8988T (cell line): ENCODE measurements at places on chromosomes 1 and 21.

GRCh38 chr1:5980314-5981008 lies 11.8 kb downstream of the NPHP4 start:
- DNase-seq: no peak

- no peak for DNase-seq
These were observed 23.6 kb downstream of the DYRK3 start for GRCh38 chr1:206658981-206659273.

DNA sequence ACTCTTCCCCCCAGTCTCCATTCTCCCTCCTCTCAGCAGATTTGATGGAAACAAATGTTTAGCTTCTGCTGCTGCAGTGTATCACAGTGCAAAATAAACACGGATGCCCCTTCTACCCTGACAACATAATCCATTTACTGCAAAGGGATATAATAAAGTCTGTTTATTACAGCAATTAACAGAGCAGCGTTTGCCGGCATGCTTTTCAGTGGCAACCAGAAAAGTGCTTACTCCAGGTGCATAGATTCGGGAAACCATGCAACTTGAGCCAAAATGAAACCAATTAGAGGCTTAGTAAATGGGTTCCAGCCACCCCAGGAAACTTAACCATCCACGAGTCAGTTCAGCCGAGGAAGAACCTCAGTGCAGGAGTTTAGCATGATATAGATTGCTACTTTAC lies 12.9 kb upstream of the LEMD1 start:
- DNase-seq: no peak

DNA sequence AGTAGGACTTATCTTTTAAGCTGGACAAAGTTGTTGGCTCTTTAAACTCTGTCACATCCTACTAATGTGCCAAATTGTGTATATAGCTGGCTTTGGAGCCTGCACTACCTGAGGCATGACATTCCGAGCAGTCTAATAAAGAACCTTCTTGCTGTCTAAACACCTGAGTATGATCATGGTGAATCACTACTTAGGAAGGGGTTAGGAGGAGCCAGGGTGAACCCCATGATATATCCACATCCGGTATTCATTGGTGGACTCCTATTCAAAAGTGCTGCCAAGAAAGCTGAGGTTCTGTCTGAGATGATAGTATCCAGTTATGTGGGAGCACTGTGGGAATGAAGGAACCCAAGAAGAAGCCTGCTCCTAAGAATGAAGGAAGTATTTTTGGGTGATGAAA lies 27.1 kb downstream of the CRNN start:
- no peak for DNase-seq

GRCh38 chr1:59445040-59445439 lies 148.1 kb downstream of the FGGY start:
- no peak for DNase-seq

GRCh38 chr1:7683521-7683920 lies 87.6 kb upstream of the VAMP3 start:
- no peak for DNase-seq

GRCh38 chr1:84973498-84974334 lies 23.2 kb downstream of the MCOLN2 start:
- DNase-seq: no peak

- no peak for DNase-seq
These were observed 222.3 kb downstream of the COP1 start for GRCh38 chr1:175984813-175985212.

DNA sequence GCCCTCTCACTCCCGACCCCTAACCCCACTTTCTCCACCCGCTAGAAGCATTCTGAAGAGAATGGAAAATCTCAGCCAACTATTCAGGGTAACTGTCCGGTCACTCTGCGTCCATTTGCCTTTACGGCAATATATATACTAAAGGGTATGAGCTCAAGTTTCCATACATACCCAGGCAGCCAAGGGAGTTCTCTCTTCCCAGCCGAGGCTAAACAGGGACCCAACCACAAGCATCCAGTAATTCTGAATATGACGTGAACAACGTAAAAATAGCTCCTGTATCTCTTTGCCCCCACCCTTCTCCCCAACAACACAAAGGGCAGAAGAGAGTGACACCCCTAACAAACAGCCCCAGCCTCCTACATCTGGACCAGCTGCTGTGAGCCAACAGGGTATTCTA lies 67.7 kb downstream of the SSBP3 start:
- no peak for DNase-seq

DNA sequence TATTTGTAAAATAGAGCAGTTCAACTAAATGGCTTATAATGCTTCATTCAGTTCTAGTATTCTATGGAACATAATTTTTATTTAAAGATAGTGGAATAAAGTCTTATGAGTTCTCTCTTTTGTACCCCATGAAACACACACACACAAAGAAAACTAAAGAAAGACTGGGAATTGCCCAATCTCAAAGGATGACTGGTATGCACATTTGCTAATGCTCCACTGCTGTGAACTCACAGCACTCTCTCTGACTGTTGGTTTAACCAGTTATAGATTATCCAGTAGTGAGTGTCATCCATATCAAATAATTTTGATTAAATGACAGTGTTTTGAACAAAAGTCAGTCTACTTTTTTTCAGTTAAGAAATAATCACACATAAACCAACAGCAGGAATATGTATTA lies 1082.4 kb upstream of the B3GALT2 start:
- DNase-seq: no peak

DNA sequence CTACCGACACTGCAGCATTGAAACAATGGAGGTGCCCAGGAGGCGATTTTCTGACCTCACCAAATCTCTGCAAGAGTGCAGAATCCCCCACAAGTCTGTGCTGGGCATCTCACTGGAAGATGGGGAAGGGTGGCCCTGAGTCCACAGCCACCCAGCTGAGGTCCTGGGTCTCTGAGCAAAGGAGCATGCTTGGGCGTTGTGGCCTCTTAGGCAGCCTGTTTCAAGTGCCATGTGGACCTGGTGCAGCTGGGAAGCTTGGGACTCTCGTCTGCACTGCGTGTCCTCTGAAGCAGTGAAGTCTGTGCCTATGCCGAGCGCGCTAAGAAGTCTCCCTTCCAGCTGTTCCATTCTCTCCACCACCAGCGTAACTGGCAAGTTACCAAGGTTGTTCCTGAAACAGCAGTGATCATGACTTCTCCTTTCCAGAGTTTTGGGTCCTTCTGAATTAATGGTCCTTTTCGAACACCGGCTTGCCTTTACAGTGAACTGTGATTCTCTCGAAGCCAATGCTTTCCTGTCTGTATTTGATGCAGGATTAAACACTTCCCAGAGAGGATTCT lies 5.0 kb upstream of the PLA2G2C start:
- no peak for DNase-seq

- no peak for DNase-seq
These were observed 86.6 kb downstream of the OMA1 start for GRCh38 chr1:58459911-58460310.

DNA sequence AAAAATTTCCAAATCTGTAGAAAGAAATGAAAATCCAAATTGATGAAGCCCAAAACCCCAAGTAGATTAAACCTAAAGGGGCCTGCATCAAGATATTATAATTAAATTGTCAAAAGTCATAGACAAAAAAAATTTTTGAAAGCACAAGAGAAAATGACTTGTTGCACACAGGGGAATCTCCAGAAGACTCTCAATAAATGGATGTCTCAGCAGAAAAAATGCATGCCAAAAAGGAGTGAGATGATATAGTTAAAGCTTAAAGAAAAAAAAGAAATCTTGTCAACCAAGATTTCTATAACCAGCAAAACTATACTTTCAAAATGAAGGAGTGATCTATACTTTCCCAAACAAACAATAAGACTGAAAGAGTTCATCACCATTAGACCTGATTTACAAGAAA lies 393.2 kb upstream of the SPAG17 start:
- no peak for DNase-seq

DNA sequence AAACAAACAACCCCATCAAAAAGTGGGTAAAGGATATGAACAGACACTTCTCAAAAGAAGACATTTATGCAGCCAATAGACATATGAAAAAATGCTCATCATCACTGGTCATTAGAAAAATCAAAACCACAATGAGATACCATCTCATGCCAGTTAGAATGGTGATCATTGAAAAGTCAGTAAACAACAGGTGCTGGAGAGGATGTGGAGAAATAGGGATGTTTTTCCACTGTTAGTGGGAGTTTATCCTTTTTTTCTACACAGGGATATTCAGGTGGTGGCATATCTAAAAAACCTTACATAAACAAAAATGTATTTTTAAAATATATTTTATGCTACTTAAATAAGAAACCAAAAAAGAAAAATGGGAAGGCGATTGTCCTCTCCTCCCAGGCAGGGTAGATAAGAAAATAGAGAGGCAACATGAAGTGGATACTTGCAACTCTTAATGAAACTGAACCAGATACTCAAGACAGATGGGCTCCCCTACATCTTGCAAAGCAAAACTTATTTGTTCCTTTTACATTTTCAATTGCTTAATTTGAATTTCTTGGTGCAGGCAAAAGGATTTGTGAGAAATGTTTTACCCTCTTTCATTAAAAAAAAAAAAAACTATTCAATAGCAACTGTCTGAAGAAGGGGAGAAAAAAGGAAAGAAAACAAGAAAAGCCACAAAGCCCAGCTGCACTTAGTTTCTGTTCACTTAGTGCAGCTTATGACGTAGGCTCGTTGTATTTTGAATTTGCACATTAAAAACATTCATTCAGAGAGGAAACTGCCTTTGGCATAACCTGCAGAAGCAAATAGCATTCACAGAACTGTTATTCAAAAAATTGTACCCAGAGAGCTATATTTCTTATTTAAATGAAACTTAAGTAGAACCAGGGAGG lies 36.9 kb upstream of the RGS1 start:
- DNase-seq: no peak

- no peak for DNase-seq
These were observed 1.1 kb downstream of the SERBP1 start for GRCh38 chr1:67429011-67429527.

GRCh38 chr1:202578001-202578504 lies 132.2 kb downstream of the SYT2 start:
- DNase-seq: no peak

DNA sequence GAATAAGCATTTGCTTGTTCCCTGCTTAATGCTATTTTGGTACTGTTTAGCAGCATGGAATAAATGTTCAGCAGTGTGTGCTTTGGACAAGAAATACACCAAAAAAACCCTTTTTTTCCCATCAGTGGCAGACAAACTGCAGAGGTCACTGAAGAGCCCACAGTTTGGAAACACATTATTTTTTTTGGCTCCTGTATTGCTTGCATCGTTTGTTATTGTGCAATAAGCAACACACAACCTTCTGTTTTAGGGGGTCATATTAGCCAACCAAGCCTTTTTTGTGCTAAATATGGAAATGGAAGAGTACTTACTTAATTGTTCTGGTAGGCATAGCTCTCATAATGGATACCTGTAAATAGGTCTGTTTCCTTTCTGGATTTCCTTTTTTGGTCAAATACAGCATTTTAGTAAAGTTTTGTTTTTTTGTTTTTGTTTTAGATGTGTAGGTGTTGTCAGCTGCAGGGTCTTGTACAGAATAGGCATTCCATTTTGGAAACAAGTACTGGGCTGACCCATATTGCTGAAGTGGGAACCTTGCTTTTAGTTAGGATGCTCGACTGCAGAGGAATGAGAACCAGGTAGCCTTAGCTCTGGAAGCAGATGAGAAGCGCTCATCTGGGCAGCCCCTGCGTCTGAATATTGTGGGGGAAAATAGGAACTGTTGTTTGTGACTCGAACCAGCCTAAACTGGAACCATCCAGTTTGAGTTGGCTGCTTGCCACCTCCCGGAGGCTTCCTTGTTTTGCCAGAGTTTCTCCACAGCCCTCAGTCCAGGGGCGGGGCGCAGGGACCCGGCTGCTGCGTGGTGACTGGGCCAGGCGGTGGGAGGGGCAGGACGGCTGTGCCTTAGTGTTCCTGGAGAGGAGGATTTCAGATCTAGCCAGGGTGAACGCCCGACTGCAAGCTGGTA lies 38.4 kb downstream of the SPEN start:
- no peak for DNase-seq

- DNase-seq: no peak
These were observed 4.8 kb downstream of the TTLL7 start for GRCh38 chr1:83994111-83994510.

- no peak for DNase-seq
These were observed 218.2 kb downstream of the NRIP1 start for GRCh38 chr21:14846621-14847020.

DNA sequence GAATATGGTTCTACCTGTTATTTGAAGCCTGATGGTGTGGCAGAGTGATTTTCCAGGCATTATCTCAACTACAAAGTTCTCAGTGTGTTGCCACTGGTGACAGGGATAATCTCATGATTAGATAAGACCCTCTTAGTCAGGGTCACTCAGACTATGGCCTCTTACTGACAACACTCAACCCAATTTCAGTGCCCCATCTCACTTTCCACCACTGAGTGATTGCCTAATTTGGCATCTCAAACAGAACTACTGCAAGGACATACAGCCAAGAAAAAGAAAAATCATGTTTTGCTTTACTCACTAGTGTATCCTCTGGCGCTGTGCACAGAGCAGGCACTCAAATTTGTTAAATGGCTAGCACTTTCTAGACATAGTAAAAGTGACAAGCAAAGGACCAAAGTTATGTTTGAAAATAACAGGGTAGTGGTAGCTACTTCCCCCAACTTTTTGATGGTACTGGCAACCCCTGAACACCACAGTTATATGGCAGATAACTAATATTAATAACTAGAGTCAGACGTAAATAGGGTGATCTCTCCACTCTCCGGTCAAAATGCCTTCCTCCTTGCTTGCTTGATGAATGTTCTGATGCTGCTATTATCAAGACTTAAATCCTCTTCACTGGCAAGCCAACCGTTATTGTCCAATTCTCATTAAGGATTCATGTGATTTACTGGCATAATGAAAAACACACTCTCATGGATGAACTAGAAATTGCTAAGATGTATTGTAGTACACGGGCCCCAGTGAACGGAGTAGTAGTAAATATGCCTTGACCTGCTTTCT lies 37.1 kb upstream of the SLC30A10 start:
- no peak for DNase-seq

- no peak for DNase-seq
These were observed 209.5 kb upstream of the GALNT2 start for GRCh38 chr1:229857585-229857984.

DNA sequence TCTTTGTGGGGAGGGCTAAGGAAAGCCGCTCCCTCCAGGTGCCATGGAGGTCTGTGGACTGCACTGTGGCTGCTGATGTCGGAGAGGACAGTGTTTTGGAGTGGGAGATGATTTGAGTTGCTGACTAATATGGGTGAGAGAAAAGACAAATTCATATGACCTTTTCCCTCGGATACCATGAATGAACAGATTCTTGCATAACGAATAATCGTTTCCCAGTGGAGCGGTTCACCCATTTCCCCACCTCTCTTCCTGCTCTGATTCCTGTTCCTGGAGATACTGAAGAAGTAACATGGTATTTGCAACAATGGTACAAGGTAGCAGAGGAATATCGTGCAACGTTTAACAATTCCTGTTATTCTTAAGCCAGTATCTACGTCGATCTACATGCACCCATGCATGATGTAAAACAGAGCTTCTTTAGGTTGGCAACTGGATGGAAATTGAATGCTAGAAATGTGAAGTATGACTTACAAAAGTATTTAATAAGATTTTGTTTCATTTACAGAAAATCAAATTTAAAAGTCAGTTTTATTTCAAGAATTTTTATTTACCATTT lies 227.1 kb downstream of the TOMM20 start:
- no peak for DNase-seq
